T-helper 22 cell (primary cell): ENCODE measurements at places on chromosomes 7 and 10.
A peak's percentile ranks its signal among the peaks of the same experiment; 100 is the strongest.

GRCh38 chr7:4742852-4743251 lies 32.6 kb upstream of the AP5Z1 start:
- DNase-seq, result no peak

DNA sequence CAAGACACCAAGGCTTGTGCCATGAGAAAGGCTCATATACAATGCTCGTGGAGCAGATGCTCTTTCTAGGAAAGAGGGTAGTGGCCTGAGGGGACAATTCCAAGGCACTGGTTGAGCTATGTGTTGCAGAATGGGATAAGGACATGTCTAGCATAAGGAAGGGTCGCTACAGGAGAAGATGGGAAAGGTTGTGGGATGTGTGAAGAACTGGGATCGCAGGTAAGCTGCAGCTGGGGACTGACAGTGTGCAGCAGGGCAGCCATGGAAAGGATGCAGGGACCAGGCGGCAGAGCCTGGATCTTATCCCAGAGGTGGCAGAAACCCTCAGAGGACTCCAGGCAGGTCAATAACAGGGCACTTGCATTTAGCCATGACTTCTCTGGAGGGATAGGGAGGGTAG lies 56.1 kb downstream of the COBL start:
- no peak for DNase-seq

DNA sequence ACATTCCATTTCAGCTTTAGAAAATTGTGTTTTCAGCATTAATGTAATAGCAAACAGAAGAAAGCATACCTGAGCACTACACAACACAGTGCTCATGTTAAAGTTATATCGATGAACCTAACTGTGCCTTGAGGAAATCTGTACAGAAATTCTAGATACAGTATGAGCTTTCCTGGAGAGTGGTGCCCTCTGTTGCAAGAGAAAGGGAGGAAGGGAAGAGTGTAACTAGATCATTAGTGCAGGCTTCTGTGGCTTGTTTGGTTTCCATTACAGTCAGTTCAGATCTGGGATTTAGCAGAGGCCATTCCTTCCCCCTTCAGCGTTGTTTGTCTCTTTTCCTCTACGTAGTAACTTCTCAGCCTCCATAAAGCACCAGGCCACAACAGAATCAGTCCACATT lies 139.7 kb downstream of the HTR7 start:
- no peak for DNase-seq

DNA sequence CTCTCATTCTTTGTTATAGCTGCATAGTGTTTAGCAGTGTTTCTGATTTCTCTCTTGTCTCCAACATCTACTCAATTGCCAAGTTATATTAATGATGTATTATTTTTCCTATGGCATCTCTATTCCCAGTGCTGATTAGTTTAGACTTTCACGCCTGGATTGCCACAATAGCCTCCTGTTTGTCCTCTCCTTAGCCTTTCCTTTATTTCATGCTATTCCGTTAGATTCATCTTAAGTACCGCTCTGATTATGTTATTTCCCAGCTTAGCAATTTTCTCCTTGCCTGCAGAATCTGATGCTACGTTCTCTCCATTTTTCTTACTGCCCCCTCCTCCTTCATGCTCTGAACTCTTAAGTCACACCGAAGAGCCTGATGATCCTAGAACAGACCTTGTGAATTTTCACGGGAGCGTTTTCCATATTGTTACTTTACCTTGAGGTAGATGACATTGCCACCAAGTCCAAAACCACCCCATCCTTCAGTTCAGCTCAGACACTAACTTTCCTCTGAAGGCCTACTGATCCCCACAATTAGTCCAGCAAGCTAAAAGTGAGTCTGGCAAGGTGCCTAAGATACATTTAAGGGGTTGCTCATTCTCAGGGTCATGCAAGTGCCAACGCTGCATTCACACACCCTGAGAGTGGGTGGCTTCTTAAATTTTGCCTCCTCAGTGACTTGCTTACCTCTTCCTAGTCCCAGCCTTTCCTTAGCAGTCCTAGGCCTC lies 6.6 kb upstream of the NRF1 start:
- DNase-seq, result no peak

GRCh38 chr7:150562919-150563318 lies 4.3 kb upstream of the GIMAP4 start:
- DNase-seq, result no peak

DNA sequence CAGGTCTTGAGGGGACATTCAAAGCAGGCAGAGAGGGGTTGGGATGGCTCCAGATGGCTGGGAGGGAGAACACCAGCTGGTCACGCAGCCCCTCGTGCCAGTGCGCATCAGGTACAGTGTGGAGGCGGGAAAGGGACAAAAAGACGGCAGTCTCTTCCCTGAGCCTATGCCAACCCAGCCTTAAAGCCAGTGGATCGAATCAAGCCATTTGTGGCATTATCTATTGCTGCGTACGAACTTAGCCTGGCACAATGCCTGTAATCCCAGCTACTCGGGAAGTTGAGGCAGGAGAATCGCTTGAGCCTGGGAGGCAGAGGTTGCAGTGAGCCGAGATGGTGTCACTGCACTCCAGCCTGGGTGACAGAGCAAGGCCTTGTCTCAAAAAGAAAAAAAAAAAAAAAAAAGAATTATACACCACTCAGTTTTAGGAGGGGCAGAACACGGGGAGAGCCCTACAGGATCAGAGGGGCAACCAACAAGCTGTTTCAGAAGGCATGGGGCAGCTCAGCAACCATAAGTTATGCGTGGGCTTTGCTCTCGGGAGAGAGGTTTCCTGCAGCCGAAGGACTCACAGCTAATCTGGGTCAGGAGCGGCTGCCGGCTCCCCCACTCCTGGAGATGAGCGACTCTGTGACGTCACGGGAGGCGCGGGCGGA lies 356 bp upstream of the NDUFB2 start:
- DNase-seq, result peak; percentile 90

- DNase-seq, result no peak
These were observed 29.2 kb downstream of the TFAM start for GRCh38 chr10:58414270-58415041.

GRCh38 chr10:99975106-99975829 lies 34.5 kb downstream of the DNMBP start:
- DNase-seq, result no peak

DNA sequence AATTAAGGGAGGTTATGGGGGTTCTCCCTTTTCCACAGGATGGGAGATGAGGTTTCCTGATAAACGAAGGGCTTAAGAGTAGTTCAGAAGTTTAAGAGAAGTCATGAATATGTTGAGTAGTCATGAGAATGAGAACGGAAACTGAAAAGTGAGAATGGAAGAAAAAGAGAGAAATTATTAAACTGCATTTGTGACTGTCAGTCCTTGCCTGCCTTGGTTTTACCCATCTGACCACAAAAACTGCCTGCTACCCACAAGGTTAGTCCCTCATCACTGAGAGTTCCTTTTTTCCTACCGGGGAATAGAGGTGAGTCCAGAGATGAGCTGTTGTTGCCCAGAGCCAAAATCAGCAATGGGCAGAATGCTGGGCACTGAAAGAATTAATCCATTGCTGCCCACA lies 174.1 kb upstream of the BET1 start:
- no peak for DNase-seq

- DNase-seq, result no peak
These were observed 31.1 kb downstream of the SKIDA1 start for GRCh38 chr10:21494191-21495001.

DNA sequence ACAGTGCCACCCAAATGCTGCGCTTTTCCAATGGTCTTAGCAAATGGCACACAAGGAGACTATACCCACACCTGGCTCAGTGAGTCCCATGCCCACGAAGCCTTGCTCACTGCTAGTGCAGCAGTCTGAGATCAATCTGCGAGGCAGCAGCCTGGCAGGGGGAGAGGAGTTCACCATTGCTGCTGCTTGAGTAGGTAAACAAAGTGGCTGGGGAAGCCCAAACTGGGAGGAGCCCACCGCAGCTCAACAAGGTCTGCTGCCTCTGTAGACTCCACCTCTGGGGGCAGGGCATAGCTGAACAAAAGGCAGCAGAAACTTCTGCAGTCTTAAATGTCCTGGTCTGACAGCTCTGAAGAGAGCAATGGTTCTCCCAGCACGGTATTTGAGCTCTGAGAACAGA lies 891.2 kb downstream of the PCDH15 start:
- DNase-seq, result no peak

DNA sequence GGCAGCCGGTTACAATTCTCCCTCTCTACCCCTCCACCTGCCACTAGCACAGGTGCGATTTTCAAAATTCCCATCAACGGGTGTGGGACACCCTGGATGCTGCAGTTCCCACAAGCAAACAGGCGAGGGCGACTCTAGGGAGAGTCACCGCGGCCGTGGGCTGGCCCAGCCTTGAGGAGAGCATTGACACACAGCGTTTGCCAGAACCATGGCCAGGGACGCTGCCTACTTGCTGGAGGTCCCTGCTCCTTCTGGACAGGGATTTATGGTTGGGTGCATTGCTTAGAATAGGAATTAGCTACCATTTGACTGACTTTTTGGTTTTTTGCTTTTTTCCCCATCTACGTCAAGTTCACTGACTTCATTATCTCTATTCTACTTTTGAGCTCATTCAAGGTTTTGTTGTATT lies 19.0 kb upstream of the CLDN4 start:
- DNase-seq, result peak; percentile 8

DNA sequence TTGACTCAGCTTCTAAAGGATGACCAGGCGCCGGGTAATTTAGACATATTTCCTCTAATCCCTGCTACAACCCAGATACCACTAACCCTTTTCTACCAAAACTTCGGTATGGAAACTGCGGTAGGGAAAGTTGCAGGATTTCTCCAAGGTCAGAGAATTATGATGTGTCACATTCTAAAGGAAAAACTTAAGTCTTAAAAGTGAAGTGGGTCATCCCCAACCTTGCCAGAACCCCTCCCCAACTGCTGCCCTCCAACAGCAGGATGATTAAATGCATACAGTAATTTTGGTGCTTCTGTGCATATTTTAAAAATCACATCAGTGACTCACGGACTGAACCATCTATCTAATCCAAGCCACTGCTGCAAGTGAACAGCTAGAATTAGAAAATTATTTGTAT lies 52.7 kb downstream of the GRB10 start:
- no peak for DNase-seq

GRCh38 chr10:110540031-110540430 lies 27.5 kb upstream of the SMC3 start:
- no peak for DNase-seq

DNA sequence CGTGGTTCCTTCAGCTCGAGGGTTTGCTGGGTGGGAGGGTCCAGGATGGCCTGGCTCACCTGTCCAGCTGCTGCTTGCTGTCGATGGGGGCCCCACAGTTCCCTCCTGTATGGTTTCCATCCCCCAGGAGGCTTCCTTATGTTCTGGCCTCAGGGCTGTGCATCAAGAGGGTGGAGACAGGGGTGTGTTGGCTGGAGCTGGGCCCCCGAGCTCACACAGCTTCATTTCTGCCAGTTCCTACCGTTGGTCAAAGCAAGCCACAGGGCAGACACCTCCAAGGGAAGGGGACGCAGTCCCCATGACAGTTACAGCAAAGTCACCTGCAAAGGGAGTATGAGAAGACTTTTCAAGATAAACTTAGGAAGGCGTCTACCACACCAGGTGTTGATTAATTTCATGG lies 156.9 kb downstream of the EBF3 start:
- DNase-seq, result no peak

- DNase-seq, result no peak
These were observed 358.8 kb downstream of the PRPF18 start for GRCh38 chr10:13945390-13946208.

- no peak for DNase-seq
These were observed 77.5 kb downstream of the AFAP1L2 start for GRCh38 chr10:114326795-114327194.

GRCh38 chr10:5292196-5292735 lies 72.5 kb upstream of the UCN3 start:
- DNase-seq, result peak; percentile 19

DNA sequence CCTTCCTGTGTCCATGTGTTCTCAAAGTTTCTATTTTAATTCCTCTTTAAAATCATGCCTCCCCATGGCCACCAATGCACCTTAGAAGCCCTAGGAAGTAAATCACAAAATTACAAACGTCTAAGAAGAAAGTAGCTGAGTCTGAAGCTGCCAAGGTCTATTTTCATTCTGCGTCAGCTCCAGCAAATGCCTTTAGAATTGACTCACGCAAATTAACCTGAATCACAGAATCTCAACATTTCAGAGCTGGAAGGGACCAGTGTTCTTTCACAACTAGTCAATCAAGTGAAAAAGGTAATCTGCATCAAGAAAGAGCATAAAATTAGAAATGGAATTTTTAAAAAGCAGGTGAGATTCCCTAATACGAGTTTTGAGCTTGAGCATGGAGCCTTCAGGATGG lies 1017.6 kb downstream of the SORCS3 start:
- DNase-seq, result no peak

DNA sequence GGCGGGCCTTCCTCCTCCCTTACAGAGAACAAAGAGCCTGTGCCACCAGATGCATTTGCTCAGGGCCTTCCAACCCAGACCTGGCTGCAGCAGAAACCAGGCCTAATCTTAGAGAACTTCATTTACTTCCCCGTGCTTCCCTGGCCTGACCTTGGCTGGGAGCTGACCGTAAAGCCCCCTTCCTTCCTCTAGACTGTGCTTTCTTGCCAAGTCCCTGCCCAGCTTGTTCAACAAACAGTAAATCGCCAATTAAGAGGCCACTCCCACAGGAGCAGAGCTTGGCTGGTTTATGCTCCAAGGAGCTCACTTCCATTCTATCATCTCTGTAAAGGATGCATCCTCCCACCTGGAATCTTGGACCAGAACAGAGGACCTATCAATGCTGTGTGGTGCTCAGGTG lies 110.9 kb downstream of the COL13A1 start:
- DNase-seq, result no peak
